ENCODE measurements at places on chromosomes 16 and 17. TPM values are rescaled to one million over a fixed set of nuclear protein-coding genes. Genes with fewer than 3 reads are reported as not detected.

HGS gene
- 121 TPM for total RNA-seq

DNA sequence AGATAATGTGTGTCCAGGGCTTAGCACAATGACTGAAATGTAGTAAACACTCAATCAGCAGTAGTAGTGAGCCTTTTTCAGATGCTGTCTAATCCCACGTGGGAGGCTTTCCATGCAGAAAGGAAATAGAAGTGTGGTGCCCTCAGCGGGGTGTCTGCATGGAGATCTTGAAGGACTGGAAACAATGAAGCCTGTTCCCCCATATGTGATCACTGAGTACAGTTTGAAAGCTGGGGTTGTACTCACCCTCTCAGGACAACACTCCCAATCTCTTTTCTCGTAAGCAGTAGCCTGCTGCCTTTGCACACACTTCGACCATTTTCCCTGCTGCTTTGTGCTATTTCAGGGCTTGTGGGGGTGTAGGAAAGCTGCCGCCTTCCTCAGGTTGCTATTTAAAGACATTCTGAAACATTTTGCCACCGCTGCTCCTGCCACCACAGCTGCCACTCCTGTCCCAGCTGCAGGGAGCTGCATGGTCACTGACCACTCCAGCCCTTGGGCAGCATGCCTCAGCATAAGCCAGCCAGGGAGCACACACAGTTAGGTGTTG is 40.6 kb upstream of the HAS3 start:
- H3K4me1 ChIP-seq, result peaks cover 3% of the 10 kb centered on the region
- peaks cover 5% of the 10 kb centered on the region for H3K36me3 ChIP-seq
- DNase-seq, result no peak
- no peaks in the 10 kb centered on the region for H3K27me3 ChIP-seq
- H3K4me3 ChIP-seq, result no peak overlapping the region
- H3K27ac ChIP-seq, result no peak overlapping the region

DNA sequence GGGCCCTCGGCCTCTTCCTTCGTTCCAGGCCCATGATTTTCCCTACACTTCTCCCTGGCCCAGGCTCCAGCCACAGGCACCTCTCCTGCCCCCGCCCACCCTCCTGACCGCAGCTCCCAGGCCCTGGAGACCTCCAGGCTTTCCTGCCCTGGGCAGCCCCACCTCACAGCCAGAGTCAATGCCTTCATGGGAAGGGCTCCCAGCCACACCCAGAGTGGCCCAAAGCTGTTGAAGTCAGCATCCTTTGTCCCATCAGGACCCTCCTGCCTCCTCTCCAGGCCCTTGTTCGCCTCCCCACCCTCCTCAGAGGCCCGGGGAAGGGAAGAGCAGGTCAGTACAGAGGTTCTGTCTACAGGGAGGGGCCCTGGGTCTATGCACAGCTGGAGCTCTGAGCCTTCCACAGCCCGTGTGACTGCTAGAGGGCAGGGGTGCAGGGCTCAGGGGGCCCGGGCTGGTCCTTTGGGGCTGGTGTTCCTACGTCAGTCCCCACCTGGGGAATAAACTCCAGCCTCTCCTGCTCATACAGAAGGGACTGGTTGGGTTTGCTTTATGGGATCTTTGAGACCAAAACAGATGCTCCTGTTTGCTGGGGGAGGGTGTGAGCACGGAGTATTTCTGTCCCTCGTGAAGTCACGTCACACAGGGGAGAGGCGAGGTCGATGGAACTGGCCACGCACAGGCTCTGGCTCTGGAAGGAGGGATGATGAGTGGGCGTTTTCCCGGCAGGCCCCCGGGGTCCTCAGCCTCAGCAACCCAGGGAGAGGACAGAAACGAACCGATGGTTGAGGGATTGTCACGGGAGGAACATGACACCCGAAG is 20.3 kb downstream of the TRARG1 start:
- H3K27me3 ChIP-seq, result peaks cover 5% of the 10 kb centered on the region
- H3K27ac ChIP-seq, result no peak overlapping the region
- no peaks in the 10 kb centered on the region for H3K36me3 ChIP-seq
- DNase-seq, result no peak
- peaks cover 18% of the 10 kb centered on the region for H3K4me1 ChIP-seq

GRCh38 chr16:56637814-56638750 is at the start of gene MT1A:
Gene MT1A (plus strand): TSS chr16:56638666. CDS start chr16:56638739, 73 bp downstream.
- no peak within 1 kb of the TSS for H3K27ac ChIP-seq
- no peak for DNase-seq
- H3K27me3 ChIP-seq, result peaks cover 74% of the 10 kb centered on the region

GRCh38 chr17:77186141-77186604 is 45.4 kb downstream of the SEC14L1 start:
- no peak overlapping the region for H3K4me3 ChIP-seq
- H3K4me1 ChIP-seq, result peaks cover 37% of the 10 kb centered on the region
- DNase-seq, result no peak
- H3K27me3 ChIP-seq, result no peaks in the 10 kb centered on the region

- DNase-seq, result no peak
- peaks cover 2% of the 10 kb centered on the region for H3K36me3 ChIP-seq
- no peak overlapping the region for H3K27ac ChIP-seq
- H3K4me1 ChIP-seq, result no peaks in the 10 kb centered on the region
- H3K4me3 ChIP-seq, result peak overlapping the region; percentile 55
- peaks cover 50% of the 10 kb centered on the region for H3K27me3 ChIP-seq
These were observed 900 bp upstream of the GCGR start for GRCh38 chr17:81802856-81803643.

MPHOSPH6 gene
- total RNA-seq, result 15.5 TPM

MT1E gene
- 8.7 TPM for total RNA-seq

DNA sequence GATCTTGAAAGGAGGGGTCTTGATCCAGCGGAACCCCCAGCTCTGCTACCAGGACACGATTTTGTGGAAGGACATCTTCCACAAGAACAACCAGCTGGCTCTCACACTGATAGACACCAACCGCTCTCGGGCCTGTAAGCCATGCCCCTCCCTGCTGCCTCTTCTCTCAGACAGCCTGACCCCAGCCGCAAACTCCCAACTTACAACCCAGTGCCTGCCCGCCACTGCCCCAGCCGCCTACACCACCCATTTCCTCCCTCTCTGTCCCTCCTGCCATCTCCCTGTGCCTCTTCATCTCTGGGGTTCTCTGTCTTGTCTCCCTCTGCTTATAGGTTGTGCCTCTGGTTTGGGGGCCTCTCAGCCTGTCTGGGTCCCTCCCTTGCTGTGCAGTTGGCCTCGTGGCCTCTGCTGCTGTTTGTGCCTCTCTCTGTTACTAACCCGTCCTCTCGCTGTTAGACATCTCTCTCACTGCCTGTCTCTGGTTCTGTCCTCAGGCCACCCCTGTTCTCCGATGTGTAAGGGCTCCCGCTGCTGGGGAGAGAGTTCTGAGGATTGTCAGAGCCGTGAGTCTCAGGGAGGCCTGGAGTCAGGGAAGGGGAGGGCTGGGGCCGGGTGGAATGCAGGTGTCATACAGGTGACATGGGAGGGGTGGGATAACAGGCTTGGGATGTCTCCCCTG is 9.6 kb downstream of the ERBB2 start:
- no peak for DNase-seq
- H3K4me3 ChIP-seq, result no peak overlapping the region
- no peaks in the 10 kb centered on the region for H3K36me3 ChIP-seq
- peak overlapping the region; percentile 16 for H3K27ac ChIP-seq

- DNase-seq, result no peak
- peak overlapping the region; percentile 99 for H3K27ac ChIP-seq
- peaks cover 18% of the 10 kb centered on the region for H3K36me3 ChIP-seq
- H3K4me3 ChIP-seq, result peak overlapping the region; percentile 97
- H3K27me3 ChIP-seq, result no peaks in the 10 kb centered on the region
These were observed 1.8 kb downstream of the SNX20 start for GRCh38 chr16:50679266-50679665.

KRTAP4-6 gene
- not detected for total RNA-seq

DNA sequence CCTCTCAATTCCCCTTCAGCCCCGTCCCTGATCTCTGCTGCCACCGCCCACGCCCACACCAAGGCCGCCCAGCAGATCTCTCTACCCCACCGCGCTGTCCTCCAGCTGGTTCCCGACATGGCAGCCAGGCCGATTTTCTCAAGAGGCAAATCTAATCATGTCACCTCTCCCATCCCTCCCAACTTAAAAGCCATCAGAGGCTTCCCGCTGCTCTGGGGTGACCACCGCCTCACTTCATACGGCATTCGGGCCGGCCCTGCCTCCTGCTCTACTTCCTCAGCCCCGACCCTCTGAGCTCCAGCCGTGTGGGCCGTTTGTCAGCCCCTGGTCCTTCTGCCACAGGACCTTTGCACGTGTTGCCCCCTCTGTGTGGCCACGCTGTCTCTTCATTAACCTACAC is 63.2 kb downstream of the RPH3AL start:
- peak overlapping the region; percentile 37 for H3K27ac ChIP-seq
- peaks cover 2% of the 10 kb centered on the region for H3K36me3 ChIP-seq
- H3K4me3 ChIP-seq, result no peak overlapping the region
- no peaks in the 10 kb centered on the region for H3K4me1 ChIP-seq
- no peak for DNase-seq

- peak overlapping the region; percentile 82 for H3K27ac ChIP-seq
- peaks cover 9% of the 10 kb centered on the region for H3K36me3 ChIP-seq
- peak overlapping the region; percentile 59 for H3K4me3 ChIP-seq
These were observed 108.0 kb downstream of the CCDC182 start for GRCh38 chr17:57636985-57637665.

- H3K36me3 ChIP-seq, result no peaks in the 10 kb centered on the region
- no peak overlapping the region for H3K4me3 ChIP-seq
- no peaks in the 10 kb centered on the region for H3K4me1 ChIP-seq
- no peak for DNase-seq
- peaks cover under 1% of the 10 kb centered on the region for H3K27me3 ChIP-seq
These were observed 124.4 kb upstream of the ANKFN1 start for GRCh38 chr17:56028837-56029236.

GRCh38 chr16:81522108-81522701 is 77.6 kb downstream of the CMIP start:
- peak overlapping the region; percentile 66 for H3K4me3 ChIP-seq
- H3K36me3 ChIP-seq, result no peaks in the 10 kb centered on the region
- no peaks in the 10 kb centered on the region for H3K27me3 ChIP-seq
- H3K27ac ChIP-seq, result peak overlapping the region; percentile 99

GRCh38 chr17:82054351-82055022 is 2.8 kb downstream of the GPS1 start:
- H3K36me3 ChIP-seq, result no peaks in the 10 kb centered on the region
- H3K4me1 ChIP-seq, result peaks cover 5% of the 10 kb centered on the region
- H3K27ac ChIP-seq, result no peak overlapping the region
- H3K27me3 ChIP-seq, result no peaks in the 10 kb centered on the region

- no peaks in the 10 kb centered on the region for H3K27me3 ChIP-seq
- peak; percentile 80 for DNase-seq
- H3K4me3 ChIP-seq, result peak within 1 kb of the TSS; percentile 75
- H3K4me1 ChIP-seq, result peaks cover 39% of the 10 kb centered on the region
These were observed at the start of gene KCNH4 for GRCh38 chr17:42180922-42181850. Gene KCNH4 (minus strand): TSS chr17:42181142. CDS start chr17:42180945, 197 bp downstream.

PITPNM3 gene
- total RNA-seq, result 0.52 TPM

GRCh38 chr16:15834502-15834901 is 22.3 kb downstream of the MYH11 start:
- H3K36me3 ChIP-seq, result no peaks in the 10 kb centered on the region
- no peak for DNase-seq
- no peak overlapping the region for H3K27ac ChIP-seq
- H3K4me1 ChIP-seq, result peaks cover 3% of the 10 kb centered on the region
- H3K27me3 ChIP-seq, result peaks cover 17% of the 10 kb centered on the region

DNA sequence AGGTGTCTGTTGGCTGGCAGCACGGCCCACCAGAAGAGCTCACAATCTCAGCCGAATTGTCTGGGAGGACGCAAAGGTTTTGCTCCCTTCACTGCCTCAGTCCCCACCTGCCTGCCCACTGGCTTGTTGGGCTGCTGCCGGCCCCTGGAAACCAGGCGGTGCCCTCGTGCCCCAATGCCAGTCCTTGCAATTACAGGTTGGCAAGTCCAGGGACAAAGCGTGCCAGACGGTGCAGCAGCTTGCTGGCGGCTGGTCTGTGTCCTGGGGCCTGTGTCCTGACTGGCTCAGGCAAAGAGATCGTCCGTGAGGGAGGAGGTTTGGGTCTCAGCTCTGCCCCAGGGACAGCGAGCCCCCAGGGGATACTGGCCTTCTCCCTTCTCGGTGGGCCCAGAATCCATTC is 24.6 kb upstream of the SPNS2 start:
- peaks cover 3% of the 10 kb centered on the region for H3K4me1 ChIP-seq
- no peak overlapping the region for H3K4me3 ChIP-seq
- H3K27ac ChIP-seq, result no peak overlapping the region
- peaks cover 2% of the 10 kb centered on the region for H3K36me3 ChIP-seq

RASL10B gene
- total RNA-seq, result 0.50 TPM

- DNase-seq, result no peak
- no peaks in the 10 kb centered on the region for H3K36me3 ChIP-seq
- H3K4me3 ChIP-seq, result no peak overlapping the region
- H3K27me3 ChIP-seq, result peaks cover 5% of the 10 kb centered on the region
These were observed 111.4 kb downstream of the CA10 start for GRCh38 chr17:52047086-52047485.

RCVRN gene
- not detected for total RNA-seq

DNA sequence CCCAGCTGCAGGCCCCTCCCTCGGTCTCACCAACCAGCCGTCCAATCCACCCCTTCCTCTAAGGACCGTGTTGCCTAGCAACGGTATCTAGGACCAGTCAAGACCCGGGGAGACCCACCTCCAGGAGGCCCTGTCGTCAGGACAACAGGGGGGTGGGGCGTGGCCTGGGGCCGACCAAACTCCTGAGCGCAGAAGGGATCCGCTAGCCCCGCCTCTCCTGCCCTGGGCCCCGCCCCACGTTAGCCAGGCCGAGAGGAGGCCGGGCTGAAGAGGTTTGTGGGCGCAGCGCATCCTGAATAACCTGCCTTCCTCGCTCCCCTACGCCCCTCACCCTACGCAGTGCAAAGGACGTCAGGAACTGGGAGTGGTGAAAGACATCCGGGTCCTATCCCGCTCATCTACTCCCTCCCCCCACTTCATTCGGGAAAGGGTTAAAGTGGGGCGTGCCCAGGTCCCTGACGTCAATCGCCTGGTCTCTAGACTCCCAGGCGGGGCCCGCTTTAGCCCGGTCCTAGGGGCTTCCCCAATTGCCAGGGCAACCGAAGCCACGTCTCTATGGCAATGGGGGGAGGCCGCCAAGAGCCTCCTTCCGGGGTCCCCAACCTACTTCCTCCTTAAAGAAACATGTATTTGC is 14.7 kb downstream of the DLG4 start:
- peaks cover 40% of the 10 kb centered on the region for H3K4me1 ChIP-seq
- peak overlapping the region; percentile 100 for H3K27ac ChIP-seq
- no peaks in the 10 kb centered on the region for H3K36me3 ChIP-seq

TBC1D3C gene
- total RNA-seq, result not detected

DNA sequence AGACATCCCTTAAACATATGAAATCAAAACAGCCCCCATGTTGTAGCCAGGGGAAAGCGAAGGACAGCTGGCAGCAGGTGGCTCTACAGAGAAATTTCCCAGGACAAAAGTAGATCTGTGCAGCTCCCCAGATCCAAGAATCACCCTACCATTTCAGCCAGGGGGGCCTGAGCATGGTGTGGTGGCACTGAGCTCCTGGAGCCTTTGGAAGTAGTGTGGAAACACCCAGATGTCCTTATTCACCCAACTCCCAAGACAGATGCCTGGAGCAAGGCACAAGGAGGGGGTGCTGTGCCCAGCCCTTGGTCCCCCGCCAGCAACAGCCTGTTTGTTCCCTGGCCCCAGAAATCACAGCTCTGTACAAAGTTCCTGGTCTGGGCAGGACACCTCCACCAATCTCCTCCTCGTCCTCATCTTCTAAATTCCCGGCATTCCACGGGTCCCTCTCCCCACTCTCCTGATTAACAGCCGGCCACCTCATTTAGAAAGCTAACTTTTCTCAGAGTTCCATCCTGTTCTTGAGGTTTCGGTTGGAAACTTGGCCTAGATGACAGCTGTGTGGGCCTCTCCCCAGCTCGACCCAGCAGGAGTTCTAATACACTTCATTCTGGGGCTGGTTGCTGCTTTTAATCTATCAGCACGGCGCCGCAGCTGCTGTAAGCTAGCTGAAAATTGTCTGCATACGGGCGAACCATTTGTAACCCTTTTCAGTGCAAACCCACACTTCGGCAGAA is 191.1 kb downstream of the C16orf78 start:
- no peak overlapping the region for H3K27ac ChIP-seq
- no peaks in the 10 kb centered on the region for H3K36me3 ChIP-seq
- H3K27me3 ChIP-seq, result no peaks in the 10 kb centered on the region
- no peak for DNase-seq
- H3K4me1 ChIP-seq, result no peaks in the 10 kb centered on the region
- no peak overlapping the region for H3K4me3 ChIP-seq
